Naive B cell (primary cell): ENCODE measurements at places on chromosomes 1 and 21. TPM values are rescaled to one million over a fixed set of nuclear protein-coding genes. Genes with fewer than 3 reads are reported as not detected.

DNA sequence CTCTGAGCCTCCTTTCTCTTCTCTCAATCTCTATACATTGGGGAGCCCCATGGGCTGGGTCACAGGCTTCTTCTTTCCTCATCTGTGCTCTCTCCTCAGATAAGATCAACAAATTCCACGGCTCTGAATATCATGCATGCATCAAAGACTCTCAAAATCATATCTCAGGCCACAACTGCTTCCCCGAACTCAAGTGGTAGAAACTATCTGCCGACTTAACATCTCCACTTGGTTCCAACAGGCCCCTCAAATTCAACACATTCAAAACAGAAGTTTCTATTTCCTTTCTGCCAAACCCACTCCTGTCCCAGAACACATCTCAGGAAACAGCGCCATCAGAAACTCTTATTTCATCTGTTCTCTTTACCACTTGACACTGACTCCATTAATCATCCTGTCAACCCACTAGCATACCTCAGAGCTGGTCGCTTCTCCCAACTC is 16.7 kb downstream of the DDX59 start:
- H3K4me3 ChIP-seq, result no peak overlapping the region
- no peak for DNase-seq
- no peaks in the 10 kb centered on the region for H3K27me3 ChIP-seq
- H3K27ac ChIP-seq, result peak overlapping the region; percentile 96
- peaks cover 28% of the 10 kb centered on the region for H3K4me1 ChIP-seq

DNA sequence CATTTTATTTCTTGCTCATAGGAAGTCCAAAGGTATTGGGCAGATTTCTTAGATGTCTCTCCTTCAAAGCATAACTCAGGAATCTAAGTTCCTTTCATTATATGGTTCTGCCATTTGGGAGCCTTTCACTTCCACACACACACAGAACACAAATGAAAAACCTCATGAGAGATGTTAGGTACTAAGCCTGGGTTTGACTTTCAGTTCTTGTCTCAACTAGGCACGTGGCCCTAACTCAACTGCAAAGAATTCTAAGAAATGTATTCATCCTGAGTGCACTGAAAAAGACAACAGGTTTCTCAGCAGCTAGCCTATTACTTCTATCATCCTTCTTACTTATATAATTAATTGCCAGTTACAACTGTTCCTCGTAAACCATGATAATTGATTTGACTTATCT is 190.0 kb upstream of the SAMSN1 start:
- DNase-seq, result no peak
- H3K36me3 ChIP-seq, result no peaks in the 10 kb centered on the region
- no peaks in the 10 kb centered on the region for H3K27me3 ChIP-seq
- peaks cover 11% of the 10 kb centered on the region for H3K4me1 ChIP-seq

DNA sequence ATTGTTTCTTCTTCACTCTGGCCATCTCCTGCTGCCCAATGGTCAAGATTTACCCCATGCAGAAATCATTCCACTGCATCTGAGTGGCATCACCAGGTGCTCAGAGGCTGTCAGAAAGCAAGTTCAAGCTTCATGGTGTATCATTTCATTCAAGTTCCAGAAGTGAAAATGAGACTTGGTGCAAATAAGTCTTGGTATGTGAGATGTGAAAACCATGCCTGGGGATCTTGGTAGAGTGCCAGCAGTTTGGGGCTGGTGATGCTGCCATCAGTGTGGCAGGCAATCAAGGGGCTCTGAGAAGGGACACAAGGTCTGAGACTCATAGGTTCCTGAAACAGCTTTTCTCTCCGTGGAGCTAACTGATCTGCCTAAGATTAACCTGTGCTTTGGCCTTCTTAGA is 52.0 kb downstream of the CD2 start:
- H3K4me1 ChIP-seq, result no peaks in the 10 kb centered on the region
- no peaks in the 10 kb centered on the region for H3K36me3 ChIP-seq
- H3K4me3 ChIP-seq, result no peak overlapping the region
- no peak overlapping the region for H3K27ac ChIP-seq
- no peak for DNase-seq

The PGLYRP4 gene
- polyA plus RNA-seq, result not detected

DNA sequence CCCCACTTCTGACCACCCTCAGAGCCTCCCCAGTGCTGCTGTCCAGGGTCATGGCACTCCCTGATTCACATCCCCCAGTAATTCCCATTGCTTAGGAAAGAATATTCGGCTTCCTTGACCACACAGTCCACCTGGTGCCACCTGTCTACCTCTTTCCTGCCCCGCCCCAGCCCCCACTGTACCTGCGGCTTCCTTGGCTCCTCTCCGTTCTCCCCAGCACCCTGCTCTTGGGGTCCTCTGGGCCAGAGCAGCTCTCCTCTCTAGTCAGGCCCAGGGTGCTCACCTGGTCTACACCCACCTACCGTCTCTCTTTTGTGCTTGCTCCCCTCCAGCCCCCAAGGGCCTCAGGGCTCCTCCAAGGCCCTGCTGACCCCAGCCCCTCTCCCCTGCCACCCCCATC is 142.6 kb downstream of the PEX14 start:
- no peaks in the 10 kb centered on the region for H3K27me3 ChIP-seq
- H3K4me3 ChIP-seq, result no peak overlapping the region
- peaks cover 8% of the 10 kb centered on the region for H3K36me3 ChIP-seq
- DNase-seq, result no peak
- no peak overlapping the region for H3K27ac ChIP-seq

GRCh38 chr21:41166884-41167283 is 1.1 kb upstream of the BACE2 start:
- peaks cover 11% of the 10 kb centered on the region for H3K4me1 ChIP-seq
- H3K4me3 ChIP-seq, result peak overlapping the region; percentile 74
- no peak overlapping the region for H3K27ac ChIP-seq
- no peaks in the 10 kb centered on the region for H3K36me3 ChIP-seq
- peaks cover 53% of the 10 kb centered on the region for H3K27me3 ChIP-seq

DNA sequence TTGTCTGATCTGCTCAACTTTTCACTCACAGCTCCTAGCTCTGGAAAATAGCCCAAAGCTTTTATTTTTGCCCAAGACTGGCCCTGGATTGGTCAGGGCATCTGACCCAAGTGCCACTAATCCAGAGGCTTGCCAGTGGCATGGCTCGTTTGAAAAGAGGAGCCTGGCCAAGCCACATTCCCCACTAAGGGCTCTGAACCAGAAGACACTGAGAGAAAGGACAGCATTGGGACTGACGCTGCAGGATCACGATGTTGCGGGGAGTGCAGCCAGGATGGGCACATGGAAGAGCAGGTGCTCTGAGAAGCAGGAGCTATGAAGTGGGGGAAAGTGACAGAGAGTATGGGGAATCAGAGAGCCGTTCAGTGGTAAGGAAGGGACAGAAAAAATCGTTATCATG is 44.9 kb upstream of the TSPAN2 start:
- no peak overlapping the region for H3K4me3 ChIP-seq
- no peaks in the 10 kb centered on the region for H3K36me3 ChIP-seq
- no peak for DNase-seq

The RXRG gene
- not detected for polyA plus RNA-seq

DNA sequence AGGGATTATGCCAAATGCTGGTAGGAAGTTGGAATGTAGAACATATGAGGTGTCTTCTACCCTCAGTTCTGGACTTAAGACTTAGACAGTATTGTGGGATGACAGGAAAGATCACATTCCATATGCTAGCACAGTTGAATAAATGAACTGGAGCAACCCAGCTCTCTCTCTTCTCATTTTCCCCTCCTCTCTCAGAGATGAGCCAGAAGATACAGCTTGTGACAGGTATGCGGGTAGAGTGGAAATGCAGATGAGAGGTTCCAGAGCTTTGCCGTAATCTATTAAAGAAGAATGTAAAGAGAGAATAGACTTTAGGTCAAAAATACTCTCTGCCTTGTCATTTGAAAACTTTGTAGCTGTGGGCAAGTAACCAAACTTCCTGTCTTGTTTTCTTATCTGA is 32.5 kb upstream of the HMCN1 start:
- no peaks in the 10 kb centered on the region for H3K4me1 ChIP-seq
- no peak overlapping the region for H3K27ac ChIP-seq
- peaks cover 6% of the 10 kb centered on the region for H3K36me3 ChIP-seq
- H3K27me3 ChIP-seq, result peaks cover 30% of the 10 kb centered on the region
- H3K4me3 ChIP-seq, result no peak overlapping the region
- no peak for DNase-seq

The HJV gene
- polyA plus RNA-seq, result not detected

GRCh38 chr1:70961374-70961975 is 86.1 kb downstream of the PTGER3 start:
- H3K36me3 ChIP-seq, result no peaks in the 10 kb centered on the region
- H3K27me3 ChIP-seq, result peaks cover 7% of the 10 kb centered on the region
- H3K4me3 ChIP-seq, result no peak overlapping the region
- no peak overlapping the region for H3K27ac ChIP-seq

DNA sequence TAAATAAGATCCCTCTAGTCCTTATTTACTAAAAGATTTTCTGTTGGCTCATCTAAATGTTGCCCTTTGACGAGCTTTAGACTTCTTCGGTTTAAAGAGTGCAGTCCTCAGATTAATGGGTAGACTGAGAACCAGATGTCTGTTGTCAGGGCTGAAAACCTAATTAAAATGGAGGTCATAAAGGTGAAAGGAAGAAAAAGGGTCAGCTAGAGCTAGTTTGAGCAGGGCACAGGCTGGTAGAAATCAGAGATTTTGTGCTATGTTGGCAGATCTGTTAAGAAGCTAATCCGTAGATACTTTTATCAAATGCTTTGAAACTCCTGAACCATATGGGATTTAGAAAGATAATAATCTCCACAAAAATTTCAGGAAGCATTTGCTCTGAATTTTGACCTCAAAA is 959.0 kb downstream of the PLA2G4A start:
- no peaks in the 10 kb centered on the region for H3K36me3 ChIP-seq
- no peaks in the 10 kb centered on the region for H3K27me3 ChIP-seq
- no peak for DNase-seq

The FAM43B gene
- not detected for polyA plus RNA-seq

The MYBPH gene
- not detected for polyA plus RNA-seq

DNA sequence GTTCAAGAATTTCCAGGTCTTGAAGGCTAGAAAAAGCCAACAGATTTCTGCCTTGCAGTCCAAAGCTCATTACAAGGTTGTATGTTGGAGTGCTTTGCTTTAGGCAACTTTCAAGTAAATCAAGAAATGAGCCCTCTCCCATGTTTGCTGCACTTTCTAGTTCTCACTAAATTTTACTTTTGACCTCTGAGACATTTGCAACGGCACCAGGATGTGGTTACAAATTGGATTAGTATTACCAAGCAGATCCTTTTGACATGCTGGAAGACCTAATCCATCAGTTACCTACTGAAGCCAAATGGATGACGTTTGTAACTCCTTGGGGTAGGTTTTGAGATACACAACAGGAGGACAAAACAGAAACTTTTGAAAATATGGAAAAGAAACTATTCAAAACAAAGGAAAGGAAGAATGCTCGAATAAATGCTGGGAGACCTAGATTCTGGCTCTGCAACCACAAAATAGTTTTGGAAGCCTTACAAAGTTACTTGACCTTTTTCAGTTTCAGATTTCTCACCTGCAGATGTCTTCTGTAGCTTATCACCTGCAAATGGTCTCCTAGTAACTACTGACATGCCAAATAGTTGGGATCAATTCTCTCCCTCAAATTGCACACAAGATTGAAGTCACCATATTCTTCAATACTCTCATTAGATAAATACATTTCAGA is 251.7 kb upstream of the ADGRL2 start:
- no peaks in the 10 kb centered on the region for H3K27me3 ChIP-seq
- no peak overlapping the region for H3K4me3 ChIP-seq
- no peak for DNase-seq
- H3K4me1 ChIP-seq, result no peaks in the 10 kb centered on the region
- H3K27ac ChIP-seq, result no peak overlapping the region

DNA sequence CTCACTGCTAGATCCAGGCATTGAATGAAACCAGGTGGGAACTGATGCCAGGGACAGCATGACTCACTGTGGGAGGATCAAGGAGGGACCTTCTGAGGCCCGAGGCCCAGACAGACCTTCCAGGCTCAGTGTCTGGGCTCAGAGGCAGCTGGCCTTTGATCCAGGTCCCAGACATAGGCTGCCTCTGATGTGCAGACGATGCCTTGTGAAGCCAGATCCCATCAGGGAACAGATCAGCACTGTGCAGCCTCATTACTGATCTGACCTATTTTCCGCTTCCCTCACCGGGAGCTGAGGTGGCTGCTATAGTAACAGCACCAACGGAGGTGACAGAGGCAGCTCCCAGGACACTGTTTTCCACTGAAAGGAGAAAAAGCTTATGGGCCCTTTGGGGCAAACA is 399.5 kb downstream of the MATN1 start:
- H3K4me1 ChIP-seq, result no peaks in the 10 kb centered on the region
- DNase-seq, result no peak
- no peak overlapping the region for H3K27ac ChIP-seq

The OLIG2 gene
- polyA plus RNA-seq, result not detected

DNA sequence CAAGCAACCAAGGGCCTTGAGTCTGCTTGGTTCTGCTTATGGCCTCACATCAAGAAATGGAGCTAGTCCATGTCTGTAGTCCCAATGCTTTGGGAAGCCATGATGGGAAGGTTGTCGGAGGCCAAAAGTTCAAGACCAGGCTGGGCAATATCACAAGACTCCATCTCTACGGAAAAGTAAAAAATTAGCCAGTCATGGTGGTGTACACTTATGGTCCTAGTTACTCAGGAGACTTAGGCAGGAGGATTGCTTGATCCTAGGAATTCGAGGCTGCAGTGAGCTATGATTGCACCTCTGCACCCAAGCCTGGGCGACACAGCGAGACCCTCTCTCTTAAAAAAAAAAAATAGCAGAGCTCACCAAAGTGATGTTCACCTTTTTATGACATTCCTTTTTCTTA is 80.1 kb upstream of the DNAJC6 start:
- no peak overlapping the region for H3K27ac ChIP-seq
- no peaks in the 10 kb centered on the region for H3K4me1 ChIP-seq
- no peaks in the 10 kb centered on the region for H3K36me3 ChIP-seq
- DNase-seq, result no peak
- H3K27me3 ChIP-seq, result peaks cover 9% of the 10 kb centered on the region
- no peak overlapping the region for H3K4me3 ChIP-seq

The TNFRSF8 gene
- polyA plus RNA-seq, result not detected

- no peak overlapping the region for H3K4me3 ChIP-seq
- no peaks in the 10 kb centered on the region for H3K36me3 ChIP-seq
- H3K27ac ChIP-seq, result no peak overlapping the region
- DNase-seq, result no peak
- peaks cover 21% of the 10 kb centered on the region for H3K4me1 ChIP-seq
Measured at GRCh38 chr1:53296117-53296749, 31.6 kb downstream of the LRP8 start.

- peak overlapping the region; percentile 61 for H3K27ac ChIP-seq
- H3K4me1 ChIP-seq, result peaks cover 45% of the 10 kb centered on the region
- no peak overlapping the region for H3K4me3 ChIP-seq
- peaks cover 3% of the 10 kb centered on the region for H3K36me3 ChIP-seq
- no peak for DNase-seq
Measured at GRCh38 chr21:37431243-37431642, 64.7 kb downstream of the DYRK1A start.

DNA sequence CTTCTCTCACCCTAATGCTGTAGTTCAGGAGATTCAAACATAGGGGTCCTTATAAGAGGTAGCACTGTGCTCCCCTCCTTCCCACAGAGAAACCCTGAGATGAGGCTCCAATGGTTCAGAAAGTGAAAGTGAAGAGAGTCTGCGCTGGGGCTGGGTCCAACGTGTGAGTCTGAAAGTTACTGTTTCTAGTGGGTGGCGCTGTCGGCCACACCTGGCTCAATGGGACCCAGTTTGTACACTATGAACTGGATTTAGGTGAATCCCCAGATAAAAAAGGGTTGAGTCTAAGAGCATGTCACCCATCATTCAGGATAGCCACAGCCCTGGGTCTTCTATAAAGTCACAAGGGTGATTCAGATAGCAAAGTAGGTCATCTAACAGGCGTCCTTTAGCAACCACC is 2.8 kb downstream of the SMCP start:
- peaks cover 3% of the 10 kb centered on the region for H3K4me1 ChIP-seq
- H3K36me3 ChIP-seq, result no peaks in the 10 kb centered on the region
- H3K4me3 ChIP-seq, result no peak overlapping the region
- no peak overlapping the region for H3K27ac ChIP-seq
- H3K27me3 ChIP-seq, result peaks cover 24% of the 10 kb centered on the region
- no peak for DNase-seq
